ENCODE measurements at places on chromosomes 12 and 14.

GRCh38 chr14:21093769-21094681 is 4.4 kb downstream of the ZNF219 start:
- no peak for DNase-seq

- DNase-seq = no peak
Measured at GRCh38 chr12:53226815-53227214, 5.2 kb downstream of the RARG start.

- no peak for DNase-seq
Measured at GRCh38 chr12:89889062-89889461, 180.4 kb upstream of the ATP2B1 start.

DNA sequence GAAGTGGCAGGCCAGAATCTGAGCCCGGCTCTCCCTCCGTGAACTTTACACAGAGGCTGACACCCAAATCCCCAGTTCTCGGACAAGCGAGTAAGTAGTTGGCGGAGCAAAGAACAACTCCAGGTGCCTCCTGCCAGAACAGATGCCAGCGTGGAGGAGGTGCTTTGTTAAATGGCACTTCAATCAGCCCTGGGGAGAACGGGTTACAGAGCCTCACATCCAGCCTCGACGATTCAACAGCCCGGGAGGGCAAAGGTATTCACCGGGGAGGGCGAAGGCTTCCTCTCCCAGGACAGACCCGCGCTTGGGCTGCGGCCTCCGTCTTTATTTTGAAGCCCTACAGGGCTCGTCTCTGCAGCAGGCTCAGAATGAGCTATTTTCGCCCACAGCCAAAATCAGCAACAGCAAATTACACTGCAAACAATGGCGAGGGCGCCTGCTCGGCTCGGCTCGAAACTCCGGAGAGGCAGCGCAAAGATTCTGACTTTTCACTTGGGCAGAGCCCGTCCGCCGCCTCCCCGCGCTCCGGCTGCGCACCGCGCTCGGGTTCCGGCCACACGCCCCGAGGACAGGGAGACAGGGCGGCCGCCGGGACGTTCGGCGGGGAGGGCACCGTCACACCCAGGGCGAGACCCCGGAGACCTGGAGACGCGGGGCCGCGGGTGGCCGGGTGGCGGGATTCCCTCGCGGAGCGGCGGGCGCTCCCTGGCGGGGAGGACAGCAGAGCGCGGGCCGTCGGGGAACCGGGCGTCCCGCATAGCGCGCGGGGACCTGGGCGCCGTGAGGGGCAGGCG is 811 bp downstream of the TMCC3 start:
- no peak for DNase-seq

DNA sequence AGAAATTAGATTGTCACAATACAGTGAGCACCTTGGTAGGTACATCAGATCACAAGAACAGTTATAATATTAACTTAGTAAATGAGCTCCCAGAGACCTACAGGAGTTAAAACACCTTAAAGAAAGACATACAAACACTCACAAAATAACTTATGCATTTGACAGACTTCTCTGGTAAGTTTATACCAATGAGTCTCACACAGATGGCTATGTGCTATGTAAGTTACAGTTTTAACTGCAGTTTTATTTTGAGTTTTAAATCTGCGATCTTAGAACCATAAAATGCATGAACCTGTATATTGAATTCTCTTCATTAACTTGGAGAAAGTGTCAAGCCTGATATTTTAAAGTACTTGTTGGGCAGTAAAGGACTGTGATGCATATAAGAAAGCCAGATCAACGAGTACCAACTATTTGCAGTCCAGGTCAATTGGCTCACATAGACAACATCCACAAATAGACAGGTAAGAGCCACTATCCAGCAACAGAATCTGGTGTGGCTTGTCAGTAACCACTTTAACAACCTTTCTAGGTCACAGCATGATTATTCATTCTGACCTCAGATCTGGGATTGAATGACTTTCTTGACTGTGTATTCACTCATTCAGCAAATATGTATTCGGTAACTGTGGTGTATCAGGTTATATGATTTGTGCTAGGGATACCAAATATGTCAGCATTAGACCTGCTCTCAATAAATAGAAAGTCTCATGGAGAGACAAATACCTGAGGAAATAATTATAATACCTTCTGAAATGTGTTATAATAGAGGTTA is 856.6 kb upstream of the MGAT4C start:
- no peak for DNase-seq

DNA sequence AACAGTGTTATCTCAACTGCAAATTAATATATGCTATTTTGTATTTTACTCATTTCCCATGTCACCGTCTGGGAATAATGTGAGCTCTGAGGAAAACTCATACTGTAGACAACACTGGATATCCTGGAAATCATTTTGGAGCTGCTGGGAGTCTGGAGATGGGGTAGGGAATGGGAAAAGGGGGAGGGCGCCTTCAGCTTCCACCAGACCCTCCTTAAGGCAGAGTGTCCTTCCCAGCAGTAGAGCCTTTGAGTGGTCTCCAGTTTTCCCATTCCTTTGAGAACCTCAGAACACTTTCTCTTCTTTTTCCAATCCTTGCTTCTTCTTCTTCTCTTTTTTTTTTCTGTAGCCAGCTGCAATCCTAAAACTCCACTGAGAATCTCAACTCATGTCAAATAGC is 5.4 kb upstream of the LRIG3 start:
- DNase-seq = no peak

DNA sequence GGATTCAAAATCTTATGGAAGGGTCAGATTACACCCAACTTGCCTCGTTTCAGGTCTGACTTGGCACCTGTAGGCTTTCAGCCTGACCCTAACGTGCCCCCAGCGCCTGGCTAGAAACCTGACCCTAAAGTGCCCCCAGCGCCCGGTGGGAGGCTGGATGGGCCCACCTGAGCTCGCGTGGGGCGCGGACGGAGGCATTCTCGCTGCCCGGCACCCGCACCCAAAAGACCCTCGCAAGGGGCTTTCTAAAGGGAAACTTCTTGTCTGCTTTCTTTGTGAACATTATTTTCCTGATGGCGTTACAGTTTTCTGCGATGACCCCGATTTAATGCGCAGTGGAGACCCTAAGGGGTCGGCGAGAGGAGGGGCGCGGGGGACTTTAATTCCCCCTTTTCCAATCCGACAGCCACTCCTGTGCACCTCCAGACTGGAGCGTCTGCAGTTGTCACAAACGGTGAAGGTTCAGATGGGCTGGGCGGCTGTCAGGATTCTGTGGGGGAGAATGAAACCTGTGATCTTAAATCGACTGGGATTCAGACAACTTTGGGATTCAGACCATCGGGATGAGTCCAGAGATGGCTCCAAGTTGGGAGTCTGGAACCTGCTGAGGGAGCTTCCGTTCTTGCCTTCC is 751 bp upstream of the HRK start:
- no peak for DNase-seq

DNA sequence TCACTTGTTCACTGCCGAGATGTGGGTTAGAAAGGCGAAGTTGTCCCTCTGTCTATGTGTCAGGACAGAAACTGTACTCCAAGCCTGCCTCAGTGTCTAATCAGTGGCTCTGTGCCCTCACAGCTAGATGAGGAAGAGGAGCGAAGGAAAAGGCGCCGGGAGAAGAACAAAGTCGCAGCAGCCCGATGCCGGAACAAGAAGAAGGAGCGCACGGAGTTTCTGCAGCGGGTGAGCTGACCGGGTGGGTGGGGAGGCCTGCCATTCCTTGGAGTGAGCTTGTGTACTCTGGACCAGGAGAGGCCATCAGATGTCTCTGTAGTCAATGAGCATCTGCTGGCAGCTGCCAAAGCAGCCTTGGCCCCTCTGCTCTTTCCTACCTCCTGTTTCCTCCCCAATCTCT is 33.5 kb downstream of the JDP2 start:
- no peak for DNase-seq

DNA sequence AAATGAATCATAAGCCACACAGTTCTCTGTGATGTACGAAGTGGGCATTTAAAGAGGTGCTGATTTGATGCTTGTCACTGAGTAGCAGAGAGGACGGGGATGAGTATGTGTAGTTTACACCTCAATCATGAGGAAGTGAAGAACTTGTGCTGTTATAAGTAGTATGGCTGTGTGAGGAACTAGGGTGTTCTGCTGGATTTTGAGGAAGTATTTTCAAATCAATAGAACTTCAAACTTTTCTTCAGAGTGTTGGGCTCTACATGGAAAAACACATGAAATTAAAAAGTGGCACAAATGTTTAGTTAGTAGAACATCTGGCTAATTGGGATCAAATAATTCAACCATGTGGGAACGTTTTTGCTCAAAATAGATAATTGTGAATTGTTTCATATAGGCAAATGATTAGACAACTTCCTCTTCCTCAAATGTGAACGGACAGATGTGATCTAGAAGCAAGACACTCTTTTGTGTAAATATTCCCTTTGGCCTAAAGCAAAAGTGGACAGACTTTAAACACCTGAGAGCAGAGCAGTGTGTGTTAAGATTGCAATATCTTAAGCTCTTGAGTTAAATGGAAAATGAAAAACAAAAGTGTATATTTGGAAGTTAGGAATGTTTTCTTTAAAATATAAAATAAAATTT is 168.5 kb downstream of the NAV3 start:
- no peak for DNase-seq

DNA sequence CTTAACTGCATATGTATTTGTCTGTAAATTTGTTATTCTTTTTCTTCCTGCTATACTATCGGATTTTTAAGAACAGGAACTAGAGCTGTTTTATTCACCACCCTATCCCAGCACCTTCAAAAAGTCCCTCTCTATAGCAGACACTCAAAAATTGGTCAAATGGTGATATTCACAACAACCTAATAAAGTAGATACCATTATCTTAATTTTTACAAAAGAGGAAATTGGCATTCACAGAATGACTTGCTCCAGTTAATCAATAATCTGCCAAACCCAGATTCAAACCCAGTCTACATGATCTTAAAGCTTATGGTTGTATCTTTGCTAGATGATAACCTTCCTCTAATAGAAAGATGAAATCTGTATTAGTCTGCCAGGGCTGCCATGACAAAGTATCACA is 426.6 kb downstream of the EGLN3 start:
- DNase-seq = no peak

DNA sequence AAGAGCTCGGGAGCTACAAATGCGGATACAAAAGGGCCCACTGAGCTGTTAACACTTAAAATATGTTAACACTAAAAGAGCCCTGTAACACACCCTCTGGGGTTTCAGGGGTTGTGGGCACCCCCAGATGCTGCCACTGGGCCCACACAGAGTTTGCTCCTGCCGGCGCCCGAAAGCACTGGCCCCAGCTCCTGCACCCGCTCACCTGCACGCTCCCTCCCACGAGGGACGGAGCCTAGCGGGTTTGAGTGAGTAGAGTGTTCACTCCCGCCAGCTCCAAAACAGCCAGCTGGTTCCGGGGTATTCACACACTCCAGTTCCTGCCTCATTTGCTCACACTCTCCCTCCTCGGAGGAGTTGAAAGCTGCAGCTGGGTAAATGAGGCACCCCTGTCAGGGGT is 357.7 kb downstream of the ETNK1 start:
- DNase-seq = no peak

DNA sequence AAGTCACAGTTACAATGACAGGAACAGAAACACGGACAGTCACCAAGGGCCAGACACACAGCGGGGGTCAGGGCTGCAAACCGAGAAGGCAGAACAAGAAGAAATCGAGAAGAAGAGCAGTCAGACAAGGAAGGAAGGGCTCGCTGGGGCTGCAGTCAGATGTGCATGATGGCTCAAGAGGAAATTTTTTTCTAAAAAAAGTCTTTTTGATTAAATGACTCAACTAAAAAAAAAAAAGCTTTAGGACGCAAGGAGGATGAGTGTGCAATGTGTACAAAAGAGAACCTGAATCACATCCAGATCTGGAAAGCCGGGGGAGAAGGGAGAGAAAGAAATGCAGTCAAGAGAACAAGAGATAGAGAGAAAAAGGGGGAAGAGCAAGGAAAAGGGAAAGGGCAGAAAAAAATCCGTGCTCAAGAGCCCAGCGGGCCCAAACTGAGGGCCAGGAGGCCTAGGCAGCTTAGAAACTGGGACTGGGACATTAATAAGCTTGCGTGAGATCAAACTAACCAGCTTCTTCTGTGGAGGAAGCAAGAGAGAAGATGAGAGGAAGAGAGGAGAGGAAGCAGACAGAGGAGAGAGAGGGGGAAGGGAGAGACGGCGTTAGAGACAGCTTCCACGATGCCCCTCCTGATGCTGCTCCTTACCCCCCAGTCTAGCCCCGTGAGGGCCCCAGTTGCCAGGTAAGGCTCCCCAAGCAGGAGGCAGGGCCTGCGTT is 6.7 kb downstream of the IFFO1 start:
- no peak for DNase-seq

DNA sequence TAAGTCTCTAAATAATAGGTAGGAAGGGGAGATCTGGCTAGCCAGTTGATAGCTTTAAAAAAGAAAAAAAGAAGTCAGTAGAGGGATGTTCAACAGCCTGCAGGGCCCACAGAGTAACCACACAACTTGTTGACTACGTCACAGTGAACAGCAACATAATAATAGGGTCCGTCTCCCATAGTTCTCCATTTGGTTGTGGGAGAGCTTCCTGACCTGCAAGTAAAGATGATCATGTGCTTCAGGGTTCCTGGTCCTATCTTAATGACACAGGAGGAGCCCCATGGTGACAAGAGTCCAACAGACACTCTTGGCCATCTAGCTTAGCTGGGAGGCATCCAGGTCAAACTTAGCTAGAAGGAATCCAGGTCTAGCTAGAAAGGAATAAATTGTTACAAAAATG is 36.2 kb downstream of the FGD6 start:
- no peak for DNase-seq

DNA sequence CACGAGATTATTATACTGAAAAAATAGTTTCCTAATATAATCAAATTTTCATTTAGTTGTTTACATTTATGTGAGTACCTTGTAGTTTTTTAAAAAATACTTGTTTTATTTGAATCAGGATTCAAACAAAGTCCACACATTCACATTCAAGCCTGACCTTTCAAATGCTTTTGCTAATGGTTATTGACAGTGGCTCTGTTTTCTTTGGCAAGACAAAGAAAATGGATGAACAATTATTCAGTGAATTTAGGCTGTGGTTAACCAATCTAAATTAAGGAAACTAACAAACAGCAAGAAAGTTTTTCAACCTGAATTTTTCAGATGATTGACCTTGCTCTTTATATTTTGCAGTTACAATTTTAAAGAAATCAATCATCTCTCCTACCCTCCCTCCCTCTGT is 9.7 kb downstream of the SLC4A8 start:
- no peak for DNase-seq

GRCh38 chr12:104279164-104279563 is 24.4 kb upstream of the EID3 start:
- no peak for DNase-seq

- no peak for DNase-seq
Measured at GRCh38 chr14:69877492-69877891, 1.7 kb upstream of the SMOC1 start.

GRCh38 chr14:73465823-73466532 is 7.6 kb upstream of the NUMB start:
- no peak for DNase-seq

Measured in T-helper 17 cell (primary cell).